Activated naive CD4-positive, alpha-beta T cell treated with anti-CD3 and anti-CD28 coated beads, Interleukin-2, amount 50 U/mL, for 16 hours (primary cell): ENCODE measurements at places on chromosomes 7 and 10.

GRCh38 chr7:74665296-74665938 is 7.9 kb downstream of the GTF2I start:
- no peak for DNase-seq

- no peak for DNase-seq
Observed at GRCh38 chr10:5284311-5285057, 80.3 kb upstream of the UCN3 start.

GRCh38 chr7:13998866-13999265 is 9.4 kb upstream of the ETV1 start:
- DNase-seq, result no peak

- DNase-seq, result no peak
Observed at GRCh38 chr10:35160743-35161142, 34.1 kb downstream of the CREM start.

- no peak for DNase-seq
Observed at GRCh38 chr10:95688648-95689047, 5.1 kb downstream of the TCTN3 start.
